NCI-H524 treated with DMSO at 0.1 percent for 48 hours (cell line): ENCODE measurements at places on chromosomes 4 and X.

DNA sequence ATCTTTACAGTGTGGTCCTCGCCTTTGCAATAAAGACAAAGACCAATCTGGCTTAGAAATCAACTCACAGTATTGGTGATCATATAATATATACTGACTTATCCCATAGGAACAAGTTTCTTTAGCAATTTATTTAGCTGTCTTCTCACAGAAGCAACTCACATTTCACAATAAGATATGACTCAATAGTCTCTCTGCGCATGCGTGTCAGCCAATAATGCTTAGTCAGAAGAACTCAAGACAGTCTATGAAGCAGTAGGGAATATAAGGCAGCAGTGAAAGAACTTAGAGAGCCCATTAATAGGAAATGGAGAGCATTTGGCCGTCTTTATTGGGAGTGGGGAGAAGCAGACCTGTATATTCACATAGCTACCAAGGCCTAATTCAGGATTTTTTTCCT is 216.7 kb downstream of the IL13RA2 start:
- DNase-seq = no peak

GRCh38 chrX:23525531-23525930 is 141.8 kb upstream of the PRDX4 start:
- DNase-seq = no peak

DNA sequence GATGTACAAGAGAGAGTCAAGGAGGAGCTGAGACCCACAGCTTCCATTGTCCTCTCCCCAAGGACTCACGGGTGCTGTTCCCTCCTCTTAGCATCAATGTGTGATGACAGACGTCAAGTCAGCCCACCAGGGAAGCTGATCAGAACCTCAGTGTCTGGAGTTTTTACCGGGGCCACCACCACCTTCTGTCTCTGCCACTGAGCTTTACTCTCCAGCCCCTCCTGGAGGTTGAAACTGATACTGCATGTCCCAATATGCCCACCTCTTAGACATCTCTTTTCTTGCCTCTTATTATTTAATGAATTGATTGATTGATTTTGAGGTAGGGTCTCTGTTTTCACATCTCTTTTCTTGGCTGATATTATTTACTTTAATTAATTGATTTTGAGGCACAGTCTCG is 10.3 kb upstream of the AKAP17A start:
- peak; percentile 3 for DNase-seq

GRCh38 chrX:12949927-12950656 is 24.8 kb upstream of the TMSB4X start:
- DNase-seq = no peak

GRCh38 chr4:138659812-138660316 is 355.7 kb upstream of the NOCT start:
- DNase-seq = no peak

DNA sequence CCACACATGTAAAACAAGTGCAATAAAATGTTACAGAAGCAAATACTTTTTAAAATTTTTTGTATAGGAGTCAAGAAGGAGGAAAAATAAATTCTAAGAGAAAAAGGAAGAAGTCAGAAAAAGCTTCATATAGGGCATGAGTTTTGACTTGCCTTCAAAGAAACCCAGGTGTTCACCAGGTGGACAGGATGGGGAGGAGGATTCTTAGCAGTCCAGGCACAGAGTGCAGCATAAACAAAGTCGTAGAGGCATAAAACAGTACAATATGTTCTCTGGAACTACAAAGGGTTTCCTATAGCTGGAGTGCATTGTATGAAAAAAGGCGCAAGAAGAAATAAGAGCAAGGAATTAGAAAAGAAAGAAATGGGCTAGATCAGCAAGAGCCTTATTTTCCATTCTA is 1.9 kb upstream of the SCFD2 start:
- DNase-seq = no peak

DNA sequence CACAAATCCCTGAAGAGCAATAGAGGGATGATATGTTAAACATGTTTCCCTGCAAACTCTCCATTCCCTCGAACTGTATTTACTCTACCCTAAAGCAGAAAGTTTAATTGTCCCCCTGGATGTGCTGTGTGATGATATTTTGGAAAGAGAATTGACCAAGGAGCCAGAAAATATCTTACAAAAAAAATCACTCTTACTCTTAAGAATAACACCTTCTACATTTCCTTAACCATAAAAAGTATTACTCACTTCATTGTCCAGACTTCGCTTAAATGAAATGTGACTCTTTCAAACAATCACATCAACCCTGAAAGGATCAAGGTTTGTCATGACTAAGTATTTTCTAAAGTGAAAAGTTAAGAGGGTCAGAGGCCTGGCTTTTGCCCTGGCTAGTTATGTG is 49.0 kb upstream of the EGFL6 start:
- DNase-seq = no peak

- no peak for DNase-seq
These were observed 90.5 kb downstream of the FBXO8 start for GRCh38 chr4:174192943-174193342.

GRCh38 chrX:19912-20571 is 261.1 kb upstream of the PLCXD1 start:
- no peak for DNase-seq

- no peak for DNase-seq
These were observed 33.8 kb downstream of the THOC2 start for GRCh38 chrX:123698979-123699520.

DNA sequence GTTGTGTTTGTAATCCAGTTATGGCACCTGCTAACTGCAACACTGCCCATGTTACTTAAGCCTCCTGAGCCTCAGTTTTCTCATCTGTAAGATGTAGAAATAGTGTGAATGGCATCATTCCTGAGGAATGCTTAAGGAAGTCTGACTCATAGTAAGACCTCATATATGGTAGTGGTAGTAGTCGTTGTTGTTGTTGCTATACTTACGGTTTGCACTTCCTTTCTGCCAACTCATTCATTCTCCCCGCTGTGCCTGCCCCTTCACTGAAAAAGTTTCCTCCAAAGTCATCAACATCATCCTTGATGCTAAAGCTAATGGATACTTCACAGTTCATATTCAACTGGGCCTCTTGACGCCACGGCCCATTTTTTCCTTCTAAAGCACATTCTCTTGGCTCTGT is 54.2 kb upstream of the SPANXN3 start:
- no peak for DNase-seq

- no peak for DNase-seq
These were observed 44.4 kb downstream of the KIAA0232 start for GRCh38 chr4:6826781-6827508.

DNA sequence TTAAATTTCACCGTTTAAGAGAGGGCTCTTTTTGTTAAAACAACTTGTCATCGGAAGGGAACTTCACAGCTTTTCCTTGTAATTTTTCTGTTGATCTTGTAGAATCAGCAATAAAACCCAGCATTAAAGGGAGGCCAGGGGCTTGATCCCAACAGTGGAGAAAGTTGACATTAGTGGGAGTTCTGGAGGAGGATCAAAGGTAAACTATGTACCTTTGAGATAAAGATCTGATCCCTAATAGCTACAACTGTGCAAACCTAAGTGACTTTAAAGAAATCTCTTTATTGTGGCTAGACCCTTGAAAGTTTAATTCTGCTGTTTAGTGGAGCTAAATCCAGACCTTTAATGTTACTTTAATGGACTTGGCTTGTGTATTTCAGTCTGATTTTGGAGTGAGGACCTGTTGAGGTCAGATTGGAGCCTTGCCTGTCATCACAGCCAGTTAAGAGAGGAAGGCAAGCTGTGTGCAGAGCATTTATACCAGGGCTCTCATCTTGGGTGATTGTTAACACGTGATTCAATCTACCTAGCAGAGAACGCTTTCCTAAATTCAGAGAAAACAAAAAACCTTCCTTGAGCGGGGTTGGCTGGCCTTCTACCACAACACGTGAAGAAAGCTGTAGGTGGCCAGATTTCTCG is 1.7 kb downstream of the DOCK11 start:
- no peak for DNase-seq

DNA sequence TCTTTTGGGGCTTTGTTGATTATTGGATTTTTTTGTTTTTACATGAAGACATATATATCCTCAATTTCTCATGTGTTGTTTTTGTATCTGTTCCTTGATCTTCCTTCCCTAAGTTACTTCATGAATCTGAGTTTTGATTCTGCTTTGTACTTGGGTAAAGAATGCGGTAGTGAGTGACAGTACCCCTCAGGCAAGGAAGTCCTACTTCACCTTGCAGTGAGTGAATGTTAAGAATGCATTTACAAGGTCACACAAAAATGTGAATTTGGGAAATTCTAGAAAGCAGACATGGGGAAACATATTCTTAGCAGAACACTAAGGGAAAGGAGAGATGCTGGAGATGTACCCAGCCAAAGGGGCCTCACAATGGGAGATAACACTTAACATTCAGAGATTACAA is 373.1 kb upstream of the LCORL start:
- no peak for DNase-seq

DNA sequence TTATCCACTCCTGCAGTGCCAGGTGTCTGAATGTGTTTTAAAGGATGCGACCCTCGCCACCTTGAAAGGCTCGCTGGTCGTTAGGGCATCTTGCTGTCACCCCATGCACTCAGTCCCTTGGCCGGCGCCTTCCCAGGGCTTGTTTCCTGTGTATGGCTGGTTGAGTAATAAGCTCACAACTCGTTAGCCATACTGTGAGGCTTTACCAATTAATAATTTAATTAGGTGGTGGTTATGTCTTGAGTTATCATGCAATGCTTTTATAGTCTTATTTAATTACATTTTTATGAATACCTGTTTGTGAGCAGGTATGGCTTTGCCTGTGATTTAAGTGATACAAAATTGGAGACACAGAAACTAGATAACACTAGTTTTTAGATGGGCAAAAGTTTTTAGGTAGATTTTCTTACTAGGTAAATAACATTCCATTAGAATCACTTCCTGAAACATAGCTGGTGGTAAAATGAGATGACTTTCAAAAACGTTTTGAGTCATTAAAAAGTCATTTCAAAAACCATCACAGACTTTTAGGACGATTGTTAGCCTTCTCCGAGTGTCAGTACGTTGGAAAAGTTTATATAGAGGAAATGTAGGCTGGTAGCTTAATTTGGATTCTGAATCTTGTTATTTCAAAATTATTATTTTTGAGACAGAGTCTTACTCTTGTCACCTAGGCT is 18.2 kb downstream of the PTTG2 start:
- no peak for DNase-seq

DNA sequence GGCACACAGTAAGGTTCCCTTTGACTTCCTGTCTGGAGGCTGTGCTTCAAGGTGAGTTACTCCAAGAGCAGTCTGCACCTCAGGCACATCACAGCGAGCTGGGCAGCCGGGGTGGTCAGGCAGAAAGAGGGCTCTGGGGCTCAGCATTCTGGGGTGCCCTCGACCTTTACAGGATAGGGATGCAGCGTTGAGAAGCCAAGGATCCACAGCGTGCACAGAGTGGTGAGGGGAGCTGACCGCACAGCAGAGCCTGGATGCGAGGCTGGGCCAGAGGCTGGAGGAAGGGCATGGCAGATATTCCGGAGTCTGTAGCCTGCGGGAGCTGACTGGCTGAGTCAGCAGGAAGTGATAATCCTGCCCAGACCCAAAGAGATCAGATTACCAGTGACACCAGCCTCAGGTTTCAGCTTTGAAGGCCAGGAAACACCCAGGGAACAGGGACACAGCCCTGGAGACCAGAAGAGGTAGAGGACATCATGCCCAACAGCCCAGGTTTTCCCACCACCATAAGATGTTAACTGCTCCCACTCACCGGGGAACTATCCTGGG is 38.4 kb upstream of the PDLIM3 start:
- DNase-seq = peak; percentile 31

GRCh38 chr4:69849969-69850368 is 10.0 kb downstream of the SULT1E1 start:
- DNase-seq = no peak

GRCh38 chrX:43940816-43941474 is 32.2 kb downstream of the NDP start:
- DNase-seq = no peak

DNA sequence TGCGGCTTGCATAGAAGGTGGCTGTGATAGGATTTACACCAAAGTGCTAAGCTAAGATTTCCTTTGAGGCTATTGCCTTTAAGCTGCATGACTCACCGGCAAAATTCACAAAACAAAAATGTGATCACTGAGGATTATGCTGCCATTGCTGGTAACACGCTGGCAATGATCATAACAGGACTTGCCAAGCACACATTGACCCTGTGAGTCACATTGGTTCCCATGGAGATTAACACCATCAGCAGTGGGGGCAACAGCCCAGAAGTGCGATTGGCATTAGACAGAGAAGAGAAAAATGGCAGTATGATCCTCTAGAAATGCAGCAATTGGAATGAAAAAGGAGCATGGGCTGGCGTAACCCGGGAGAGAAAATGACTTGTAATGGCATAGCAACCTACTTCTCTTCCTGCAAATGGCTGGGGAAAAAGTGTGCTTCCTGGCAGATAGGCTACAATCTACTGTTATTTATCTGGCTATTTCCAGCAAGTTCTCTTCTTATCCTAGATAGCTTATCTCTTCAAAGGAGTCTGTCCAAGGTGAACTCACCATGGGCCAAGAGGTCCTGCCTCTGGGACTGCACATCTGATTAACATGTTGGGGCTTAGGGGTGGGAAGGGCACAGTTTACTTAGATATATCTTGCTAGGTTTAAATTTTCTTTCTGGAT is 314.2 kb upstream of the IGFBP7 start:
- DNase-seq = no peak

DNA sequence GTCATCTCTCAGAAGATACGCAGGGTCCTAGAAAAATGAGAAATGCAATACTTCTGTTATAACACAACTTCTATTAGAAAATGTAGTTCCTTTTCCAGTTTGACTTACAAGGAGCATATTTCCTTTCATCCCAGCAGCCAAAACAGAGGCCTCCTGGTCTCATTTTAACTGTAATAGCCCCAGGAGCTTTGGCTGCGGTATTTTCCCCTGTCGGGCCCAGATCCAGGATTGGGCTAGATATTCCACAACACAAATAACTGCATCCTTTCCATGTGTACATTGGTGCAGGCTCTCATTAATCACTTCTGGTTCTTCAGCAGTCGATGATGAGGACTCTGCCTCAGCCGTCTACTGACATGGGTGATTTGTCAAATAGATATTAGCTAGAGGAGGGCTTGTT is 166.1 kb downstream of the TENM3 start:
- DNase-seq = no peak

DNA sequence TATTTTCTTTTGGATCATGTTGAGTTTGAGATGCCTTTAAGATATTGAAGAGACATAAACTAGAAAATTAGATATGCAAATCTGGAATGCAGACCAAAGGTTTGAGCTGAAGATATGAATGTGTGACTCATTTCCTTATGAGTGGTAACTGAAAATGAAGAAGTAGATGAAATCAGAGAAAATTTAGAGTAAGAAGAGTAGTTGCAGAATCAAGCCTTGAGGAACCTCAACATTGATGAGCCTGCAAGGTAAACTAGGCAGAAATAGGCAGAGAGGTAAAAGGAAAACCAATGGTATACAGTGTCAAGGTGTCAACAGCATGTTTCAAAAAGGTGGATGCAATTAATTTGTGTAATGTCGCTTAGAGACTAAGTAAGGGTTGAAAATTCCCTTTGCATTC is 142.8 kb downstream of the MOSPD2 start:
- no peak for DNase-seq
